Endodermal cell (in vitro differentiated cells): ENCODE measurements at places on chromosomes 3 and 15.
A peak's percentile ranks its signal among the peaks of the same experiment; 100 is the strongest.

- DNase-seq = no peak
Observed at GRCh38 chr3:137992592-137992991, 17.4 kb upstream of the CLDN18 start.

DNA sequence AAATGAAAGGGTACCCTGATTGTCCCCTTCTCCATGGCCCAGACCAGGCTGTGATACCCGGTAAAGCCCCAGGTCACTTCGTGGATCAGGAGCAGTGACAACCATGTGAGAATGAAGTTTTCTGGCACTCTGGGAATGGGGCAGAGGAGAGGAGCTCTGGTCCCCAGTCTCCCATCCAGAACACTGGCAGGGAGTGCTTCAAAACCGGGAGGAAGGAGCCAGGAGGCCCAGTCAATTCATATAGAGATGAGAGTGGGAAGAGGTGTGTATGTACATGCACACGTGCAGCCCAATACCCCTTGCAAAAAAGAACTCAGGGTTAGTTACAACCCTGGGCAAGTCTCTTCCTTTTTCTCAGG lies 101.4 kb upstream of the TLE3 start:
- peak; percentile 35 for DNase-seq

GRCh38 chr3:53139906-53140846 lies 9.9 kb upstream of the RFT1 start:
- no peak for DNase-seq

GRCh38 chr3:42753757-42754156 lies 19.3 kb downstream of the CCDC13 start:
- DNase-seq = peak; percentile 26

GRCh38 chr3:85182975-85183752 lies 224.4 kb downstream of the CADM2 start:
- DNase-seq = no peak

DNA sequence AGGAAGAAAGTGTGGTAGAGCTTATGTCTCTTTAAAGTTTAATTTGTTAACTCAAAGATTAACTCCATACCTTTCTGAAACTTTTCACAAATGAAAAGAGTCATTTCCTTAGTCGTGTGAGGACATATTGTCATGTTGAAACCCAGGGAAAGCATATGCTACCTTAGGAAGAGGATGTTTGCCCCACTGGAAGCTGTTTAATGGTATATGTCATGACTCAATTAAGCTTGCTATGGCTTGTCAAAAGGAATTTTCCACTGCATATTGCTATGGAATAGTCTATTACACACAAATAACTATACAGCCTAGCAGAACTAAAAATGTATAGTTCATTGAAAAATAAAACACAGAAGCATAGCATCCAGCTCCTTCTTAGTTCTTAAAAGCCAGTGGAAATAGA lies 69.9 kb downstream of the NSUN3 start:
- no peak for DNase-seq

GRCh38 chr15:66939016-66939415 lies 126.4 kb upstream of the SMAD3 start:
- DNase-seq = peak; percentile 5

- DNase-seq = no peak
Observed at GRCh38 chr15:88717382-88718031, 78.7 kb downstream of the ISG20 start.

DNA sequence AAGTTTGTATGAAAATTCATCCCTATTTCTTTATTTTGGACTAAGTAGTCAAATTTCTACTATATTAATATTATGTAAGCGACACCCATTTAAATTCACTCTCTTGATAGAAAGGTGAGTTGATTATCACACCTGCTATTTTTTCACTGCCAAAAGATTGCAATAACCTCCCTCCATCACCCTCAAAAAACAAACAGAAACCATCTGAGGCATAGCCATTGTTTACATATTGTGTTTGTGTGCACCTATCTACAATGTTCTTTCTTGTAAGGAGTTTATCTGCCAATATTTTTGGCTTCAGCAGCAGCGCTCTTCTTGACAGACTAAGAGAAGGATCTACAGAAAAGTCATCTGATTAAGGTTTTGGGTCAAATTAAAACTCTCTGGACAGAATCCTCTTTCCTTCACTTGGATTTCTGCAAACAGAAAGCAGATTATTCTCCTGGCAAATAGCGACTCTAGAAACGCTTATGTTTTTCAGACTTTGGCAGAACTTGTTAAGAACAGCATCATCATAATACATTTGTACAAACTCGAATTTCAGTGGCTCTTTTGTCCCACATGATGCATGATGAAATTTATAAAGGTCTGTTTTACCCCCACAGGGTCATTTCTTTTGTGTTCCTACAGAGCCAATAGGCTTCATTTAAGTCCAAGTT lies 48.6 kb downstream of the KCNMB2 start:
- no peak for DNase-seq

GRCh38 chr3:195129072-195129643 lies 141.8 kb downstream of the XXYLT1 start:
- no peak for DNase-seq

DNA sequence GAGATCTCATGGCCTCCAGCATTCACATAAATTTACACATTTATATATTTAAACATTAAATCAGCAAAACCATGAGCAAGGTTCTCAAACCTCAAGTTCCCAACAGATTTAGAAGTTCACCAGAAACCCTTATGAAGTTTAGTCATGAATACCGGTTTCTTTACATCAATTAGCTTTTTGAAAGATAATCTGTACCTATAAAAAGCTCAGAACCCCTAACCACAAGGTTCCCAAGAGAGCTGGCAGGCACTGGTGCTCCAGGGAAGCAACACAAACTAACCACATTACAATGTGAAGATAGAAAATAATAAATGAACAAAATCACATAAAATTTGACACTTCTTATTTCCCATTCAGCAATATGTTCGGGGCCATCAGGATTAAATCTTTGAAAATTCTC lies 150.9 kb downstream of the FBN1 start:
- no peak for DNase-seq

- no peak for DNase-seq
Observed at GRCh38 chr3:196390116-196390515, 42.1 kb downstream of the UBXN7 start.

- DNase-seq = no peak
Observed at GRCh38 chr15:38391191-38391590, 62.7 kb upstream of the FAM98B start.

DNA sequence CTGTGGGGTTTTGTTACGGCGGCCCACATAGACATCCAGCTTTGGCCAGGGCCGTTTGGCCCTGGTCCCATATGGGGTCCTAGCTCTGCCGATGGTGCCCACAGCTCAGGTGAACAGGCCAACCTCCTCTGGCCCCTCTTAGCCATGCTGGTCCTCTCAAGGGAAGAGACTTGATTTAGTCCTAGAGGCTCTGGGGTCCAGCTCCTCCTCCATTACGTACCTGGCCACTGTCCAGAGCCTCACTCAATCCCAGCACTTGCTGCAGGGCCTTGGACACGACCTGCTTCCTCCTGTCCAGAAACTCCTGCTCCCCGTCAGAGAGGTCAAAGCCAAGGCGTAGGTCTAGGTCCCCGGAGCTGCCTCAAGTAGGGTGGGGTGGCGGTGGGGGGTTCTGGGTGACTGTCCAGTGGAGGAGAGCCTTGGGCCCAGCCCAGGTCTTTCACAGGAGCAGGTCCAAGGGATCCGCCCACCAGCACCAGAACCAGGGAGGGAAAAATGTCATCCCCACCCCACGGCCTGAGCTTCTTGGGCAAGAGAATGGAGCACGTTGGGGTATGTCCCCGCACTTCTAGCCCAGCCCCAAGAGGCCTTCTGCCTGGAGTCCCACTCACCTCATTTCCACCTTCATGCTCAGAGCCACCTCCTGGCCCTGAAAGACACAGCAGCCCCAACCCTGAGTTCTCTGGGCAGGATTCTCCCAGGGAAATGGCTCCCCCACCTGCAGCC lies 6.8 kb downstream of the PLA2G4F start:
- no peak for DNase-seq

DNA sequence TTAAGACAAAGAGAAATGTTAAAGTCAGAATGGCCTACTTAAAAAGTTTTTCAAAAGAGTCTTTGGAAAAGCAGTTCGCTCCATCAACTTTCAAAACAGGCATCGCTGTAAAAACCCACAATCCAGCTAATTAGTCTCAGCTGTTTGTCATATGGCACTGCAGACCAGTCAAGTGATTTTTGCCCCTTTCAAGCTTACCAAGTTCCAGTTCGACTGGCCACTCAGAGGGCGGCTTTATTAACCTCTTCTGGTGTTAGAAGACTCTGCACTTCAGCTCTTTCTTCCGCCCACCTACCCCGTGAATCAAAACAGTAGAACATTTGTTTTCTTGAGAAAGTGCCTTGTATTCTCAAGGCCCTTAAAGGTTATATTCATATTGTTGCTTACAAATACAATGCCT lies 19.3 kb downstream of the RAB27A start:
- DNase-seq = no peak

DNA sequence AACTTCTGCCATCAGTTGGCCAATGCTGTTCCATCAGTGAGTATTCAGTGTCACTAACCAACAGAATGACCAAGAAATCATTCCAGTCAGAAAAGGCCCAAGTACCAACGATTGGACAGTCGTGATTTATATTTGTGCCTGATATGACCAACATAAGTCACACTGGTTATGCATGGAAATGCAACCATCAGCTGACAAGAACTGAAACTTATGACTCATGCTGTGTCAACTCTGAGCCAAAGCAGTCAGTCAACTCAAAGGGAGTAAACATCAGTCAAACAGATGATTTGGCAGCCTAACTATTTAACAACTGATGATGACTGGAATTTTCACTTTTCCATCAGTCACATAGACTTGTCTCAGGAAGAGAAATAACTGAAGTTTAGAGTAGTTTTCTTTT lies 142.4 kb downstream of the ANXA2 start:
- DNase-seq = no peak

DNA sequence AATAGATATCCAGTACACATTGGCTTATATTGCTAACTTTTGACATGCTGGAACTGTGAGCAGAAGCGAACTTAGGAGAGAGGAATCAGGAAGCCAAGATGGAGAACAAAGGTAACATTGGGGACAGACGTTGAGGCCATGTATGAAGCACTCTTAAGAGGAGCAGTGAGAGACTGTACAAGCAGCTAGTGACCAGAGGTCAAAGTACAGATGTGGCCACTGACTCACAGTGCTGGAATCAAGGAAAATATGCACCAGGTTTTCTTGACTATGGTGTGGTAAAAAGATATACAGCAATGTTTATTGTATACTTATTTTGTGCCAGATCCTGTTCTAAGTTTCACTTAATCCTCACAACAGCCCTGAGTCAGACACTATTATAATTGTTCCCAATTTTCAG lies 2.0 kb upstream of the IL20RB start:
- DNase-seq = no peak

DNA sequence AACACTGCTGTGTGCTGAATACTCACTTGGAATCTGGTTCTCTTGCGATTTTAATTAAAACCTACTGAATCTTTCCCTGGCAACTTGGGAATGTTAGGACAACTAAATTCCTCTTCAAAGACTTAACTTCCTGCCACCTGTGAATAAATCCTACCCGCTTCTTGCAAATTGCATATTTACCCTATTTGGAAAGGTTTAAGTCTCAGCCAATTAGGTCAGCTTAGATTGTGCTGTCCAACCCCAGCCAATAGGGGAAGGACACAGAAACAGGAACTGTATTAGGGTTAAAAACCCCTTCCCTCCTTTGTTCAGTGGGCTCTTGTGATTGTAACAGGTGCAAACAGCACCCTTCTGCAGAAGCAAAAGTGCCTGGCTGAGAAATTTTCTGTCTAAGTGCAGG lies 38.6 kb upstream of the FSTL1 start:
- DNase-seq = no peak

GRCh38 chr15:41259546-41260189 lies 28.6 kb downstream of the CHP1 start:
- DNase-seq = no peak

DNA sequence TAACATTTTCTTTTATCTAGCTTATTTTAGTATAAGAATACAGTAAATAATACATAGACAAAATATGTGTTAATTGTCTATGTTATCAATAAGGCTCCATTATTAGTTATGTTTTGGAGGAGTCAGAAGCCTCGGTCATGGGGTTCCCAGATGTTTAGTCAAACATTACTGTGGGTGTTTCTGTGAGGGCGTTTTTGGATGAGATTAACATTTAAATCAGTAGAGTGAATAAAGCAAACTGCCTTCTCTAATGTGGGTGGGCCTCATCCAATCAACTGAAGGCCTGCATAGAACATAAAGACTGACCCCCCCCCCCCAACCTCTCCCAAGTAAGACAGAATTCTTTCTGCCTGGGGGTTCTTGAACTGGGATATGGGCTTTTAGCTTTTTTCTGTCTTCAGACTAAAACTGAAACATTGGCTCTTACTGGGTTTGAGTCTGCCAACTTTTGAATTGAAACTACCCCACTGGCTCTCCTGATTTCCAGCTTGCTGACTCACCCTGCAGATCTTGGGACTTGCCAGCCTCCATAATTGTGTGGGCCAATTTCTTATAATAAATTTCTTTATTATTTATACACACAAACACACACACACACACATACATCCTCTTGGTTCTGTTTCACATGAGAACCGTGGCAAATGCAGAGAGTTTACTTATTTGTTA lies 192.0 kb downstream of the TPRG1 start:
- DNase-seq = no peak

DNA sequence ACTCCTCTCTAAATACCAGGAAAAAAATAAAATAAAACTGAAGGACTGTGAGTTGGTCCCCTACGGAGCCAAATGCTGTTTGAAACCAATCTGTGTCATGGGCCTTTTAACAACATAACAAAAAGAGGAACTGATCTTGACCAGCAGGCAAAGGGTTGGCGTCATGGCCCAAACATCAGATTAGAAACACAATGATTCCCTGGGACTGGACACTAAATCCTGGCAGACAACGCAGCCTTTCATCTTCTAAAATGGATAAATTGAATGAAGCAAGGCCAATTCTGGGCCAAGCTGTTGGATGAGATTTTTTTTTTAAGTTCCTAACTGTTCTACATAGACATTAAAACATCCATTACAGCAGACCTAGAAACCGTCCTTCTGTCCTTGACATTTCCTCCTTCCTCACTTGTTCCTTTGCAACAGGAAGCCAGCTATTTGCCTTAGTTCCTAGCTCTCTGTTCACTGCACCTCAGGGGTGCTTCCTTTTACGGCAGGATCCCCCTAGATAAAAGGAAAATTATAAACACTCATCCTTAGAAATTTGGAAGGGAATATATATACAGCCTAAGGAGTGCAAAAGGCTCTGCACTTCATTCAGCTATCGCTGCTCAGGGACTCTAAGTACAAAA lies 21.6 kb upstream of the TAFA4 start:
- DNase-seq = no peak

GRCh38 chr3:152037953-152038352 lies 164.5 kb downstream of the SUCNR1 start:
- DNase-seq = no peak

- peak; percentile 77 for DNase-seq
Observed at GRCh38 chr15:78075490-78076230, 1.9 kb downstream of the TBC1D2B start.

DNA sequence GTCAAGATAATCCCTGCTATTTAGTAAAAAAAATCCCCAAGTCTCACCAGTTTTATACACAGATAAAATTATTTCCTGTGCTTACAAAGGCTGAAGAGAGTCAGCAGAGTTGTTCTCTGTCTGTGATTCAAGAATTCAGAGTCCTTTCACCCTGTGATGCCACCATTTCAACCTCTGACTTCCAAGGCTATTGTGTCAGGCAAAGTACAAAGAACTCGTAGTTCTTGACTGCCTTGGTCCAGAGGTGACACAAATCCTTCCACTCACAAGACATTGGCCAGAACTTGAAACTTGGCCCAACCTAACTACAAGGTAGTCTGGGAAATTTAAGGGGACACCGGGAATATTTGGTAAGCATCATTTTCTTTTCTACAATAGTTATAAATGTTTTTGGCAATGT lies 34.9 kb upstream of the CMC1 start:
- DNase-seq = no peak
